ENCODE measurements at places on chromosomes 12 and 14.

DNA sequence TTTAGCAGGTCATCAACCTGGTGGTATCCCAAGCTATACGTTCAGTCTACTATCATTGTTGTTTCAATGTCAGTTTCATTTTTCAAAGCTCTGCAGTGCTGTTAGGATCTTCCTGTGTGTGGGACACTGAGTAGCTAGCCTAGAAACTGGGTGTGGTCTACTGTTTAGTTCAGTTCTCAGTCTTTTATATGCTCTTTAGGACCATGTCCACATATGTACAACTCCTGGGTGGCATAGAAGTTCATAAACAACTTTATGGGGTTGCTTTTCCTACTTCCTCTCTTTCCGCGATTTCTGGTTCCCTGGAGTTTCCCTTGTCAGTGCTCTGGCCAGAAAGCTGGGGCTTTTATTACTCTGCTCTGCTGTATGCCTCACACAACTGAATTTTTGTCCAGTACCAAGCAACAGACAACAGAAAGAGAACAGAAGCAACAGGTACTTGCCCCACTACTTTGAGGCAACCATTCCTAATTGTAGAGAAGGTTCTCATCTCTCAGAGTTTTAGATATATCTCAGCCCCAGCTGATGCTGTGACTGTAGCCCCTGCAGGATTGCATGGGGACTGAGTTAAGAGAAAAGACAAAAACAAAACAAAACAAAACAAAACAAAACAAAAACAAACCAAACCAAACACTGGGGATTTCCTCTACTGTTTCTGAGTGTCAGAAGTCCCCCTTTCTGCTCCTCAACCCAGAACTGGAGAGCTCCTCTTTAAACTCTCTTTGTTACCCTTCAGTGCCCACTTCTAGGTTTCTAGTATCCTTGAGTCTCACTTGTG lies 30.3 kb downstream of the MIS18BP1 start:
- no peak for DNase-seq

DNA sequence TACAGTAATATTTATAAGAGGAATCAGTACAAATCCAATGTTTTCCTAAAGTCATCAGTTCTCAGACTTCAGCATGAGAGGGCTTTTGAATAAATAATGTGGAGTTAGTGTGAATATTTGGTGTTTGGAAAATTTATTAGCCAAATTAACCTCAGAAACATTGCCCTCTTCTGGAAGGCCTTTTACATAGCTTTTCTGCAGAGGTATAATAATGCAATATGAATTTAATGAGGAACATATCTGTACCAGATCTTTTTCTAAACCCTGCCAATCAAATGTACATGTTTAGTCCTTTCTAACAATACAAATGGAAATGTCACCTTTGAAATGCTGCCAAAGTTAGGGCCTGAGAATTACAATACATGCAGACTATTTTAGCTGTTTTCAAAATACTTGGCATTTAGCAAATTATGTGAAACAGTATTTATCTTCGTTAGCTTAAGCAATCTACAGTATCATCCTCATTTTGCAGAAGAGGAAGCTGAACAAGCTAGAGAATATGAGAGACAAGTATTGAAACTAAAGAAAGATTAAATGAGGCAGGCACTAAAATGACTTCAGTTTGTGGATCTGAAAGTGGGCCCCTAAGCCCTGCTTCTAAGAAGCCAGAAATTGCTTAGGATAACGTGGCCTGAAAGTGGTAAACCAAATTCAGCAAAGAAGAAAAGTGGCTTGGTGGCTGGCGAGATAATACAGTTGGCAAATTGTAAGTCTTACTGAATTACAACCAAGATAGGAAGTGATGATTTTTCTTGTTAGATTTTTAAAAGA lies 60.4 kb upstream of the MANSC4 start:
- peak; percentile 23 for DNase-seq

GRCh38 chr14:89240414-89240813 lies 176.6 kb downstream of the FOXN3 start:
- DNase-seq = peak; percentile 71

GRCh38 chr12:94909663-94910062 lies 93.8 kb downstream of the NDUFA12 start:
- DNase-seq = no peak

GRCh38 chr12:108324351-108325017 lies 14.6 kb downstream of the CMKLR1 start:
- DNase-seq = no peak

- no peak for DNase-seq
Measured at GRCh38 chr14:66015071-66015780, 470.9 kb upstream of the CCDC196 start.

DNA sequence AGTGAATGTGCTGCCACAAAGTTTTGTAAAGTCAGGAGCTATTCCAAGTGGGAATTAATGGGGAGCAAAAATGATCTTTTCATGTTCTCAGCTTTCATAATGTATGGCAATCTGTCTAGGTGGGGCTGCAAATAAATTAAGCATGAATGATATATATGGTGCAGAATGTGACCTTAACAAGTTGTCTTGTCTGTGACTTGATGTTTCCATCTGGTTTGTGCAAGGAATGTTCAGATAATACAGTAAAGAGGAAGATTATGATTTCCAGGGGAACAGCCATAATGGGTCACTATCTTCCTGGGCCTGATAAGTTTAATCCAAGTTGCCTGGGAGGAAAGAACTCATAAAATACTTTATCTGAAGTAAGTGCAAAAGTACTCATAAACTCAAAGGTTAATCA lies 1815.8 kb upstream of the FLRT2 start:
- no peak for DNase-seq

DNA sequence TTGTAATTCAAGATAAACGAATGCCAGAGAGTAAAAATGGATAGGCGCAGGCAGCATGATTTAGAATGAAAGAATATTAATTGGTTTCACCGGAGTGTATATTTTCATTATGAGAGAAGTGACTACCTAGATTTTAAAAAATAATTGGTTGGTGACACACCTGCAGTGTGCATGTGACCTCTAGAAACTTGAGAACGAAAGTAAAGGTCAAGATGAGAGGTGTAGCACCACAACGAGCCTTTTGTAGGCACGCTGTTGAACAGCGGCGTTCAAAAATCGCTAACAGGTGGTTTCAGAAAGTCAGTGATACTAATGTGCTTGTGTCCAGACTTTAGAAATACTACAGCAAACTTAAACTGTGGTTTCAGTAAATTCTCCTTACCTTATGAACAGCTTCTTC lies 123.8 kb downstream of the NPAS3 start:
- DNase-seq = no peak

DNA sequence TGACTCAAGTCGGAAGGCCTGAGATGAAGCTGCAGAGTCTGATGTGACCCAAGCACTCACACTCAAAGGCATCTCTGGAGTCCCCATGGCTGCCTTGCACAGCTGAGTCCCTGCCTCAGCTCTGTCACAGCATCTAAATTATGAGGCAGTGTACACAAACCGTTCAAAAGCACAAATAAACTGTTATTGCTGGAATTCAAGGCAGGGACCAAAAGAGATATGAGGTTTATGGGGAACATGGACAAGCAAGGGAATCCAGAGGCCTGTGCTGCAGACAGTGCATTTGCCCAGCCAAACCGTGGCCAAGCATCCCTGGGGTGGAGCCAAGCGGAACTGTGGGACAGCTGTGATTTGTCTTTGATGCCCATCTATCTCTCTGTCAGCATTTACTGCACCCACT lies 91.3 kb downstream of the RPS29 start:
- DNase-seq = no peak

DNA sequence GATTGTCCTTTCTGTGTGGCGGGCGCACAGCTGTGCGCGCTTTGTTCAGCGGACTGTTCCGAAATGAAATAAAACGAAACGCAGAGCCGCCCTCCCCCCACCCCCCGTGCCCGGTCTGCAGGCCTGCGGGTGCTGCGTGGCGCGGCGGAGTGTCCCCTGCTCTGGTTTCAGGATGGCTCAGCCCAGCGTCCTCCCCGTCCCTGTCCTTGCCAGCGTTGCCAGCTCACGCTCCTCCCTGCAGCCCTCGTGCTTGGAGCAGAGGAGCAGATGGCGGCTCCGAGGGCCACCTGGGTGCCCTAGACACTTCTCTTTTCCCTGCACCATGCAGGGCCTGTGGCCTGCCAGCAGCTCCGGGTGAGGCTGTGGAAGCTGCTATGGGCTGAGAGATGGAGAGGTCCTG lies 17.5 kb upstream of the BEGAIN start:
- DNase-seq = no peak

DNA sequence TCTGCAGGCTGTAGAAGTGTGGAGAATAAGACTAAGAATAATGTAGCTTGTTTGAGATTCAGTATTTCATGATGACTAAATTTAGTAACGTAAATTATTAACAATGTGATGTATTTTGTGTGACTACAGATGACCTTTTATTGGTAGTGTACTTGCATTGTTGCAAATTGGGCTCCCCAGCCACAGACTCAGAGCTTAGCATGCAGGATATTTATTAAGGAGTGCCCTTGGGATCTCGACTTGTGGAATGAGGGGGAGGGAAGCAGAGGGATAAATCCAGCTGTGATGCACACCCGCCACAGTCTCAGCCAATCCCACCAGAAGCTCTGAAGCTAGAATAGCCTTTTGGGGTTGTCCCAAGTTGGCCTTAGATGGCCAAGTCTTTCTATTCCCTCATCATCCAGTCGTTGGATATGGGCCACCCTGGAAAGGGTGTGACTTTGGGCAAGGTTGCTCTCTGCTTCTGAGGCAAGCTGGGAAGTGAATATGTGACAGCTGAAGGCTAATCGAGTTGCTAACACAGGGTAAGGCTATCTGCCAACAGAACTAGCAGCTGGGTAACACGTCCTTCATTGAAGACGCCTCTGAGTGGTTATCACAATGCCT lies 42.1 kb upstream of the USP44 start:
- DNase-seq = no peak

DNA sequence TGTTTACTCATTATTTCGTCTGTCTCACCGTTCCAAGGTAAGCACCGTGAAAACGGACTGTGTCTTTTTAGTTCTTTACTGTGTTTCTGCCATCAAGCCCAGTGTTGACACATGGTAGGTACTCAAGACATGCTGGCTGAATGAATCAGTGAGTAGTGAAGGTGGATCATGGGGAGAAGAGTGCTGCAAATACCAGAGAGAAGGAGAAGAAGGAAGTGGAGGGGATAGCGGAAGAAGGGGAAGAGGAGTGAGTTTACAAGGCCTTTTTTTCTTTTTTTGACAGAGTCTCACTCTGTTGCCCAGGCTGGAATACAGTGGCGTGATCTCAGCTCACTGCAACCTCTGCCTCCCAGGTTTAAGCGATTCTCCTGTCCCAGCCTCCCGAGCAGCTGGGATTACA lies 54.6 kb downstream of the ETV6 start:
- no peak for DNase-seq

DNA sequence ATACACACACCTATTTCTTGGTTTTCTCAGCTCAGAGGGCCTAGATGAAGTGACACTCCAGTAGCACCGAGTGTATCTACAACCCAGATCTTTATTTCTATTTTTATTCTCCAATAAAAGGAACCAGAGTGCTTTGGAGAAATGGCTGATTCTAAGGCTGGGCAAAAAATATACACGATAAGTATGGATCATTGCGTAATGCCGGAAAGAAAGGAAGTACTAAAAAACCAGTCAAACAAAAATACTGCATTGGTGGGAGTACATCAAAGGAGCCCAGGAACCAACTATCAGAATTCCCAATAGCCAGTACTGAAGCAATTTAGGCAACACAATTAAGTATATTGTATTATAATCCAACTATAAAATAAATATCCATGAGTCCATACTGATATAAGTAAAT lies 400.9 kb upstream of the CCDC196 start:
- DNase-seq = no peak

DNA sequence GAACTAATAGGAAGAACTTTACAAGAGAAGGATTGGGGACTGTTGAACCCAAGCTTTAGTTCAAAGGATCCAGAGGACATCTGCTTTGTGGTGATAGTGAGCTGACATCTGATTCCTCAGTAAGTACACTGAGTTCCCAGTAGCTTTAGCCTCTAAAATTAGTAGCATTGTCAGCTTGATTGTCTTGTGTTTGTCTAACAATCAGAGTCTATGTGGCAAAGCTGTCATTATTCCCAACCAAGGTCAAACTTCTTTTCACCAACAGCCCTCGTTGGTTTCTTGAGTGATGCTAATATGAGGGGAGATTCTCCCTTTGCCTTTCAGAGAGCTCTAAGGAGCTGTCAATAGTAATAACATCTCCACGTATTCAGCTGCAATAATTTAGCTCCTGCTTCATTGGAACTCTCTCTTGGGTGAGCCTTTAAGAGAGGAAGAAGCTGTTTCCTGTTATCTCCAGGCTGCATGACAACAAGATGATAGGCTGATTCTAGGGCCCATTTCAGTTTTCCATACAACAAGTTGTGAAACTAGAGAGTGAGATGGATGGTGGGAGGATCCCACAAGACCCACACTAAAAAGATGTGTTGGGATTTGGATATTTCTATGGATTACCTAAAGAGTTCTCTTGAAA lies 46.7 kb downstream of the TGFB3 start:
- DNase-seq = no peak

DNA sequence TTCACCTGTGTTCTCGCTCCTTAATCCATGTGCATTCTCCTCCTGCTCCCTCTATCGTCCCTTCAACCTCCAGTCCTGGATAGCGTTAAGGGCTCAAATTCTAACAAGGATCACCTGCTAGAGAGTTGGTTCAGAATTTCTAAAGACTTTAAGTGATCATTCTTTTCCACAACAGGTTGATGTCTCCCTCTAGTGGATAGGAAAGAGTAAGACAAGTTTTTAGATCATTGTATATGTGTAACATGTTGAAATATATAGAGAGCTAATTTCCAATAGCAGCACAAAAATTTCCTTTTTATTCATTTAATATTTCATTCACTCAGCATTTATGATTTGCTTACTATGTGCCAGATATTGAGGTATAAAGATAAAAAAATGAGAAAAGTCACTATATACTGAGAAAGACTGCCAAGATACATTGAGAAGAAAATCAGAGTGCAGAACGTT lies 9.3 kb upstream of the ESR2 start:
- DNase-seq = peak; percentile 80

GRCh38 chr12:57619434-57620244 lies 8.4 kb downstream of the ARHGEF25 start:
- DNase-seq = peak; percentile 66

GRCh38 chr14:100135073-100135472 lies 24.4 kb downstream of the DEGS2 start:
- DNase-seq = no peak
